ENCODE measurements at places on chromosomes 6 and 20.

GRCh38 chr6:125454351-125454750, 152.6 kb upstream of the HDDC2 start:
- DNase-seq, result no peak

DNA sequence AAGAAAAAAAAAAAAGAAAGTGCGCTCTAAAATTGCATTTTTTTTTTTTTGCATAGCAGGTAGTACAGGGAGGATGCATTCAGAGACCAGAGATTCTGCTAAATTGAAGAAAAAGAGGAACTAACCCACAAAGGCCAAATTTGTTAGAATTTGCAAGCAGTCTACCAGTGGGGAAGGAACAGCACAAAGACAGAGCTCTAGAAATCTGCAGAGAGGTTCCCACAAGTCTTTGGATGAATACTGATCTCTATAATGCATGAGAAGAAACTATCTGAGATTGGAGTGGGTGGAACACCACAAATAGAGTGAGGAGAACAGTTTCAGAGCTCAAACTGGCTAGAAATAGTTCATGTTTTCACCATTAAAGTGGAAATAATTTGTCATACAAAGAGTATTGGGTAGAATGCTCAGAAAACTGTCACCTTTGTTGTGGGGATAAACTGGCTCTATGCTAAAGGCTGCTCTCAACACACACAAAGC, 79.6 kb upstream of the AHI1 start:
- no peak for DNase-seq

- DNase-seq, result no peak
Observed at GRCh38 chr6:127547215-127547614, 28.1 kb upstream of the MTCL3 start.

GRCh38 chr6:108746836-108747575, 101.2 kb upstream of the ARMC2 start:
- no peak for DNase-seq

DNA sequence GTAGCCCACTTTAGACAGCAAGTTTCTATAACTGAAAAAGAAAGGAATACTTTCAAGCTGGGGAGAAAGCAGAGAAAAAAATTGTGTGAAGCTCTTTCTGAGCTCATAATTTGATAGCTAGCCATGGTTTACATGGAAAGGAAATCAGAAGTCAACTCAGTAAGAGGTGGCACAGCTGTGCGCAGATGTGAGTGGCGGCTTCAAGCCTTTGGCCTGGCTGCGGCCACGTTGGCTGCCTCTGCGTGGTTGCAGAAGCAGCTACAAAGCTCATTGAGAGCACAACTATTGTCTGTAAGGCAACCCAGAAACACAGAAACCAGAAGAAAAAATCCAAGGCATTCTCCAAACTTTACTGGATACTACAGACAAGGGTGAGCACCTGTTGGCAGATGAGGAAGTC, 136.9 kb downstream of the SASH1 start:
- DNase-seq, result no peak

GRCh38 chr6:72677740-72678139, 55.9 kb downstream of the KCNQ5 start:
- DNase-seq, result no peak

- DNase-seq, result no peak
Observed at GRCh38 chr20:8216375-8217200, 84.5 kb downstream of the PLCB1 start.

DNA sequence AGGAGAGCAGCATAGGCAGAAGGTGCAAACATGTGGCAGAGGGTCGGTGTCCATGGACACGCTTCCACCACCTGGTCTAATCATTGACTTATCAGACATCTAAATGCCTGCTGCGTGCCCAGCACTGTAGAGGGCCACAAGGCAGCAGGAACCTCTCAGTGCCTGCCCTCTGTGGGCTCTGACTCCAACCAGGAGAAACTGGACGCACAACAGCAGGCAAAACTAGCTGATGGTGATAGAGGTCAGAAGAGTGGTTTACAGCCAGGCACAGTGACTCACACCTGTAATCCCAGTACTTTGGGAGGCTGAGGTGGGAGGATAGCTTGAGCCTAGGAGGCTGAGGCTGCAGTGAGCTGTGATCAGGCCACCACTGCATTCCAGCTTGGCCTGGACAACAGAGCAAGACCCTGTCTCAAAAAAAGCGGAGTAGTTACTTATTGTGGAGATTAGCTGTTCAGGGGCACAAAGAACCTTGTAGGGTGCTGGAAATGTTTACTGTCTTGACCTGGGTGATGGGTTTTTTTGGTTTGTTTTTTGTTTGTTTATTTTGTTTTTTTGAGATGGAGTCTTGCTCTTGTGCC, 46.5 kb downstream of the PPARD start:
- DNase-seq, result no peak

DNA sequence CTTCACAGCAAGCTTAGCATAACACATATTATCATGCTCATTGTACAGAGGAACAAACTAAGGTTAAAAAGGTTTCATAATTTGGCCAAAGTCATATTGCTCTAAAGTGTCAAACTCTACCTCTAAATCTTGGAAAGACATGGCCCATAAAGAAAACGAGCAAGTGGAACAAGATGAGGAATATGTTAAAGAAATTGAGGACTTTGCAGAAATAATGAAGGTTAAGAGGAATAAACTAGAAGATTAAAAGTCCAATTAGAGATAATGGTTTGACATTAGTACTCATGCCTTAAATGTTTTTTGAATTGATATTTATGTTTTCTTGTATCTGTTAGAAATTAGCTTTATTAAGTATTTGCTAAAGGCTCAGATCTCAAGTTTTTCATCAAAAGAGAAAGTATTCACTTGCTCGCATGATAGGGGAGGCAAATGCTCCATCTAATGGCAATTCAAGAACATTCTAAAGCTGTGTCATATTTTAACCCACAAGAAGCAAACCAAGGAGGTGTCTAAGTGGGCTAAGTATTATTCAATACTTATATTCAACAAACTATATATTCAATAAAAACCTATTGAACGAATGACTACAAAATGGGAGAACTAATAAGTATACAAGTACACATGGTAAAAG, 192.9 kb upstream of the SPTLC3 start:
- DNase-seq, result no peak

GRCh38 chr6:105981888-105982358, 104.2 kb upstream of the PRDM1 start:
- no peak for DNase-seq

DNA sequence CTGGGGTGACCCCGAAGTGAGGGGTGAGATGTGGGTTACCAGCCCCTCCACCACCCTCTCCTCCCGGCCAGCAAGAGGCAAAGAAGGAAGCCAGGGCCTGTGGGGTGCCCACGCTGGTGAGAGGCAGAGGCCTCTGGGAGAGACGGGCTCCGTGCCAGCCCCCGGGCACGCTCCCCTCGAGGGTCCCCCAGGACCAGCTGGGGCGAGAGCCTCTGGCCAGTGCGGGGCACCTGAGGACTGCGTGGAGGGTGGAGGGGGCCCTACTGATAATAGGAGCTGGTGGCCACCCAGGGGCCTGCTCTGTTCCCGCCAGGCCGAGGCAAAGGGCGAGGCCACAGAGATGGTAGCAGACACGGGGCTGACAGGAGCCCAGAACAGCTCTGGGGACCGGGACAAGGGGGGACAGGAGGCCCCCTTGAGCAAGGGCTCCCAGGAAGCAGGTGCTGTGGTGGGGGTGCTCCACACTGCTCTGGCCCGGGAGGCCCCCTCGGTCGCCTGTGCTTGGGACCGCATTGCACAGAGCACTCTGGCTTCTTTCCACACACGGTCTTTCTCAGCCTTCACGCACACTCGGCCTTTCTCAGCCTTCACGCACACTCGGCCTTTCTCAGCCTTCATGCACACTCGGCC, 226.9 kb downstream of the TTLL2 start:
- DNase-seq, result no peak

DNA sequence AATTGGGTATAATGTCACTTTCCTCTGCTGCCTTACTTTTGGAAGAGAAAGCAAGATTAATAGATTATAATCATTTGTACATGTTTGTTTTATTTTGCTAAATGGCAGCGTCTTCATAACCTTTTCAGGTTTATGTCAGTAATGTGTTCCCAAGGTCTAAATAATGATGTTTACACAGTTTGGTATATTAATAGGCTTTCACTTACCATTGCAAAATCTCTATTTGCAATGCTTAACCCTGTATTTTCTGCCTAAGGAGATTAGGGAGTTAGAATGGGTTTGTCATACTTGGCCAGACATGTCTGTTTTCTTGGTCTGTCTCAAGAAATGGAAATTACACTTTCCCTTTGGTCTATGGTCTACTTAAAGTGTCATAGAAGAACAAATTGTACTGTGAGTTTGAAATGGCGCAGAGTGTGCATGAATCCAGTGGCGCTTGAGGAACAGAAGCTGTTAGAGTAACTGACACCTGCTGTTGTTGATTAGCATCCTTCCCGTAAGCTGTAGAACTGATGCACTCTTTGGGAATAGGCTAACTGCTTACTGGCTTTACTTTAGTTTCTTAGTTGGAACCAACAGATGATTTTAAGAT, 261.1 kb downstream of the SAMD5 start:
- DNase-seq, result no peak

DNA sequence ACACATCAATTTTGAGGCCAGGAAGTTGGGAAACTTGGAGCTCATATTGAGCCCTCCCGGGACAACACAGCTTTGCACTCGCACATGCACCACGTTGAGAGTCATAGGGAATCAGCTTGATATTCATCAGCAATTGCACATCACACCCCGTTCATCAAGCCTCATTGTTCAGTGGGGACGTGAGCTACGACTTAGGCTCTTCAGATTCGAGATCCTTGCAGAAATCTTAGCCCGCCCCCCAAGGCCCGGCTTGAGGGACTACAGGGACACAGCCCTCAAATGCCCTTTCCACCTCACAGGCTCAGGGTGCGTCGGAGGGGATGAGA, 93.0 kb upstream of the MAFB start:
- DNase-seq, result no peak

GRCh38 chr6:105320271-105320670, 82.6 kb downstream of the PREP start:
- no peak for DNase-seq

DNA sequence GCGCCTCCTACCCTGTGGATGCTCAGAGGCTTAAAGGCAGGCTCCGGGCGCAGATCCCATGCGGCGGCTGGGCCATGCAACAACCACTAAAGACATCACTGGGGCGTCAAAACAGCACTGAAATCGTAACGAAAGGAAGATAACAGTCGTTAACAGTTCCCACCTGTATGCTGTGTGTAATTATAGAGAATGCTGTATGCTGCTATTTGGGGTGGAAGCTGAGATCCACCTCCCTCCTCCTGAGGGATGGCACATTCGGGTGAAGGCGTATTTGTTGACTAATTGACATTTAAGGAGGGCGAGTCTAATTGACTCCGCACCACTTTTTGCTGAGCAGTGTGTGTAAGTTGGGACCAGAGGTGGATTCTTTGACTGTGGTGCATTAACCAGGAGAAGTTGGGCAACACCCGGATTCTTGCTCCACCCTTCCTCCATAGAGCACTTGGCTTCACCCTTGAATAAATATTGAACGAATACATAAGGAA, 687 bp downstream of the SLC35A1 start:
- DNase-seq, result no peak

DNA sequence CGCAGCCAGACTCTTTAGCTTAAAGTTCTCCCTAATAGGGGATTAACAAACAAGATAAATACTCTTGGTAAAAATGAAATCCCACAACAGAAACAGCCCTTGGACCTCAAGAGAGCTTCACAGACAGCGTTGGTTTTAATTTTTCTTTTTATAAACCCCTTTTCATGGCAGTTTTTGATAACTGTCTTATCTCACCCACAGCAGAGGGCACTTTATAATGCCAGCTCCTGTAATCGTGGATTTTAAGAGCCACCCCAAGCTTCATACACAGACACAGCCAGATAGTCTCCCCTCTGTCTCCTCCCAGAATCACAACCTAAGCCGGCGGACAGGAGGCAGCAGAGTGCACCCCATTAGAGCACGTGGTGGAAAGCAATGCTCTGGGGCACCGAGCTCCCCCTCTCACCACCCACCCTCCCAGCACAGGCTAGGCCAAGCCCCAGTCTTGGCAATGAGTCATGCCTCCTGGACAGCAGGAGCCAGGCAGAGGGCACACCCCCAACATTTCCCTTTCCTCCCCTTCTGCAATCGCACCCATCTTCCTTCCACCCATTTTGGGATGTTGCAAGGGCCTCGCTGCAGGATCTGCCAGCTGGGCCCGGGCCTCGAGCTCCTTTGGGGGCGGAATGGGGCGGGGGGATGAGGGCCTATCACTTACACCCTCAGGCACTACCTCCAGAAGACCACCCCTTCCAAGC, 2.4 kb downstream of the JAG1 start:
- DNase-seq, result no peak

Measured in activated CD8-positive, alpha-beta memory T cell treated with anti-CD3 and anti-CD28 coated beads for 4 hours (primary cell).